ENCODE measurements at places on chromosomes 4 and X. TPM values are rescaled to one million over a fixed set of nuclear protein-coding genes. Genes with fewer than 3 reads are reported as not detected.

Gene LINC00632
- 5.8 TPM for total RNA-seq

Gene ATOH1
- total RNA-seq: not detected

Gene FGFBP1
- not detected for total RNA-seq

Gene MAGEC2
- not detected for total RNA-seq

Gene EREG
- total RNA-seq: 4.1 TPM

Gene GPRASP2
- total RNA-seq: 12.6 TPM

Gene DCX
- total RNA-seq: not detected

Gene FAM3A
- 47.4 TPM for total RNA-seq

Gene YY2
- 1.8 TPM for total RNA-seq

Gene PNMA6A
- total RNA-seq: not detected

Gene GPRASP1
- total RNA-seq: 1.5 TPM

Gene LANCL3
- 1.5 TPM for total RNA-seq

Gene CHIC2
- total RNA-seq: 29.6 TPM

Measured in LHCN-M2 (cell line).